ENCODE measurements at places on chromosomes 1 and 21.
A peak's percentile ranks its signal among the peaks of the same experiment; 100 is the strongest.

DNA sequence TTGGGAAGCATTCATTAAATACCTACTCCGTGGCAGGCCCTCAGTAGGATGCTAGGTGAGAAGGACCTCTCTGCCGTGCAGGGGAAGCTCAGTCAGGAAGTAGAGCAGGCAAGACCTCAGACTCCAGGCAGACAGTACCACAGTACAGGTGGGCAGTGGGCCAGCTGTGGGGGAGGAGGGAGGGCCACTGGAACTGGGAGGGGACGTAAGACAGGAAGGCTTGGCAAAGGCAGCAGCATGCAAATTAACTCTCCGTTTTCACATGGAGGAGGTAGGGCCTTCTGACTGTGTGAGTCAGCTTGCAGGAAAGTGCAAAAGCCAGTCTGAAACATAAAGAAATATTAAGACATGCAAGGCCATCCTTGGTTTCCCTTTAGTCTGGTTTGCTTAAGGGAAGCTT lies 157.7 kb downstream of the TRIM33 start:
- peak; percentile 76 for DNase-seq

- no peak for DNase-seq
These were observed 874.2 kb upstream of the ADGRL2 start for GRCh38 chr1:80926531-80926930.

DNA sequence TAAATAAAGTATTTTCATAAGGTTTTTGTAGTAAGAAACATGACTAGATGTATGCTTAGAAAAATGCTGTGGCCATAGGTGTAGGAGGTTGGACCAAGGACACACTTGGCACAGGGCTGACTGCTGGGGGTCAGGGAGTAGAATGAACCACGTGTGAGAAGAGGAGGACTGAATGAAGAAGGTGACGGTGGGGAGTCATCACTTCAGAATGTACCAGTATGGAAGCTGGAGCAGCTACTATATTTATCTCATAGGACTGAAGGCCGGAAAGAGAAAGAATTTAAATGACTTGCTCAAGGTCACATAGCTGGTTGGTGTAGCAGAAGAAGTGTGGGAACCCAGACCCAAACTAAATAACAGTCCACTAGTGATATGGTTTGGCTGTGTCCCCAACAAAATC lies 79.8 kb upstream of the HAO2 start:
- no peak for DNase-seq

DNA sequence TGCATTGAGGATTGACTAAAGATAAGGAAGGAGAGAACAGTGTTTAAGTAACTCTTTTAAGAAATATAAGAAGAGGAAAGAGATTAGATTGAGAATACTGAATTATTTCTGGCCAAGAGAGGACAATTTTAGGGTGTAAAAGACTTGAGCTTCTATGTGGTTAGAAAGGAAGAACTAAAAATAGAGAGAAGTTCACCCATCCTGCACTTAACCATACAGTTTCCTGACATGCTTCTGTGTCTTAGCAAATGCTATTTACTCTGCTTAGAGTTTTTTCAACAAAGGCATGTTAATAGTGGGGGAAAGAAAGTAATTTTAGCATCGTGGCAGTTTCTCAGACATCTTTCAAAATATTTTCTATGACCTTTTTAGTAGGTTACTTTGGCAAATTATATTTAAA lies 122.8 kb upstream of the GPR52 start:
- no peak for DNase-seq

DNA sequence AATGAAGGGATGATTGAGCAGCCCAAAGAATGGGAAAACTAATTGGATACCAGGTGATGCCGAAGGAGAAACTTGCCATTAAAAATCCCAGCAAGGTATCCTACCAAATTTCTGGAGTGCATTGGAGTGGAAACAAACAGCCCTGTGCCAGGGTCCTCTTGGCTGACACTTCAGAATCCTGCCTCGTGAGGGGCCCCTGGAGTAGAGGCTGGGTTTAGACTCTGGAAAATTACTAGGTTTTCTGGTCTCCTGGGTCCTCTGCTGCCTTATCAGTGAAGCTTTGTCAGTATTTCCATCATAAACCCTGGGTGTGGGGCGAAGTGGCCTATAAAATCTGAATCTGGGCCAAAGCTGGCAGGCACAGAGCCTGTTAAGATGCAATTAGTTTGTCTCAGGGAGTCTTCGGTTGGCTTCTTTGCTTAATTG lies 289.2 kb upstream of the USP24 start:
- no peak for DNase-seq

Measured in NCI-H524 treated with DMSO at 0.1 percent for 48 hours (cell line).